Kasumi-1 (cell line): ENCODE measurements at places on chromosomes 11 and 22.

- no peak for DNase-seq
Observed at GRCh38 chr11:112583261-112583893, 322.7 kb upstream of the PLET1 start.

DNA sequence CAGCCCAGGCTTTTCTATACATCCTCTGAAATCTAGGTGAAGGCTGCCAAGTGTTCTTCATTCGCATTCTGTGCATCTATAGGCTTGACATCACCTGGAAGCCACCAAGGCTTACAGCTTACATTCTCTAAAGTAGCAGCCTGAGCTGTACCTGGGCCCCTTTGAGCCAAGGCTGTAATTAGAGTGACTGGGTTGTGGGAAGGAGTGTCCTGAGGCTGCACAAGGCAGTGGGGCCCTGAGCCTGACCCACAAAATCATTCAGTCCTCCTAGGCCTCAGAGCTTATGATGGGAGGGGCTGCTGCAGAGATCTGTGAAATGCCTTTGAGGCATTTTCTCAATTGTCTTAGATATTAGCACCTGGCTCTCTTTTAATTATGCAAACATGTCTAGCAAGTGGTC is 33.0 kb upstream of the RDX start:
- DNase-seq, result no peak

GRCh38 chr11:131908316-131908715 is 537.9 kb downstream of the NTM start:
- no peak for DNase-seq

- peak; percentile 87 for DNase-seq
Observed at GRCh38 chr11:128157423-128158298, 429.7 kb downstream of the ETS1 start.

- DNase-seq, result no peak
Observed at GRCh38 chr11:79466411-79466810, 25.6 kb upstream of the TENM4 start.

- DNase-seq, result no peak
Observed at GRCh38 chr11:14386895-14387480, 28.0 kb upstream of the RRAS2 start.

- no peak for DNase-seq
Observed at GRCh38 chr11:118735203-118735602, 55.8 kb upstream of the TREH start.

DNA sequence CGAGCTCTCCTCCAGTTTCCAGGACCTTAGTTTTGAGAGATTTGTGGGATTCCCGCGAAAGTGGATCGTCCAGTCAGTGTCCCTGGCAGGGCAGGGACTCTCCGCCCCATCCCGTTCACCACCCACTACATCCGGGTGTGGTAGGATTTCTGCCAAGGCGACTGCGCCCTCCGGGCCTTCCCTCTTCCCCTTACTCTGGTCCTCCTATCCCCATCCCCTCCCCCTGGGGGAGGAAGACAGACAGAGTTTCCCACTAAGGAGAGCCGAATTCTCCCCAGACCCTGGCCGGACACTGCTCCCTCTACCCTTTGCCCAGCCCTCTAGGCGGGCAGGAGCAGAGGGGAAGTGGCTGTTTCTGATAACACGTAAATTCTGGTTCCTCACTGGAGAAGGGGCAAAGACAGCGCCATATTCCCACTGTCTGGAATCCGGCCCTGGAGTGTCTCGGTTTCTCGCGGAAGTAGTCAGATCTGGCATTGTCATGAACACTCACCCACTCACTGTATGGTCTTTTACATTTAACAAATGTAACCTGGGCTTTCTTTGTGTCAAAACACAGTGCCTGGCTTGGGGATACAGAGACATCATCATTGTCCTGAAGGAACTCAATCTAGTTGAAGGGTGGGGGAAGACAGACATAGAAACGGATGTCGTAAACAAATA is 1.1 kb upstream of the NECTIN1 start:
- peak; percentile 30 for DNase-seq

DNA sequence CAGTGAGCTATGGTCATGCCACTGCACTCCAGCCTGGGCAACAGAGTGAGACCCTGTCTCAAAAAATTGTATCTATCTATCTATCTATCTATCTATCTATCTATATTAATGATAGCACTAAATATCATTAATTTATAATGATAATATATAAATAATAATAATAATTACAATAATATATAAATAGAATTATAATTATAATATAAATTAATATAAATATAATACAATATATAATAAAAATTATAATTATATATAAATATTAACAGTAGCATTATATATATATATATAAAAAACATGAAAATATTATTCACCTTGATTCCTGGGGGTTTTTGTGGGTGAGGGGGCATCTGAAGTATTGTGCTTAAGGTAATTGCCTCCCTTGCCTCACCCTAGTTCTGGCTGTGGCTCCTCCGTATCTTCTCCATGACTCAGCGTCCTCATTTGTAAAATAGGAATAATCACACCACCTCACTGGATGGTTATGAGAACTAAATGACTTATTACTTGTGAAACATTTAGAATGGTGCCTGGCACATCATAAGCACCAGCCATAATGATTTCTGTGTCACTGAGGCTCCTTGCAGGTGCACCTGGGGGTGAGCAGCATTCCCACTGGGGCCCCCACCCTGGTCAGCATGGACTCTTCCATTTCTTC is 18.8 kb downstream of the RASD2 start:
- no peak for DNase-seq

GRCh38 chr11:44825058-44825785 is 98.5 kb downstream of the TSPAN18 start:
- no peak for DNase-seq

DNA sequence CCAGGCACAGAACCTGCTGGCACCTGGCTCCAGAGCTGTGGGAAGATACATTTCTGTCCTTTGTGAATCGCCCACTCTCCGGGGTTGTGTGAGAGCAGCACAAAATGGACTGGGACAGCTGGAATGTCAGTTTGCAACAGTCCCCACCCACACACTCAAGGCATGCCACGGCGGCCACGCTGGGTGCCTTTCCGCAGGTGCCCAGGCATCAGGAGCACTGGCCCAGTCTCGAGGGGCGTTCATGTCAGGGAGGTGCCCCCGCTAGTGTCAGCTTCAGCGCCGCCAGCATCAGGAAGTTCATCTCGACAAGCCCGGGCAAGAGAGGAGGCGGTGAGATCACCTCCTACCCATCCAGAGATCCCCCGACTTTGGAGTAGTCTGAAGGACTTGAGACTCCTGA is 2.1 kb downstream of the TP53AIP1 start:
- DNase-seq, result no peak

- DNase-seq, result no peak
Observed at GRCh38 chr11:22193348-22194051, 615 bp downstream of the ANO5 start.

GRCh38 chr11:123206791-123207434 is 11.9 kb upstream of the CLMP start:
- DNase-seq, result no peak

GRCh38 chr11:73760135-73760678 is 667 bp downstream of the RAB6A start:
- no peak for DNase-seq

DNA sequence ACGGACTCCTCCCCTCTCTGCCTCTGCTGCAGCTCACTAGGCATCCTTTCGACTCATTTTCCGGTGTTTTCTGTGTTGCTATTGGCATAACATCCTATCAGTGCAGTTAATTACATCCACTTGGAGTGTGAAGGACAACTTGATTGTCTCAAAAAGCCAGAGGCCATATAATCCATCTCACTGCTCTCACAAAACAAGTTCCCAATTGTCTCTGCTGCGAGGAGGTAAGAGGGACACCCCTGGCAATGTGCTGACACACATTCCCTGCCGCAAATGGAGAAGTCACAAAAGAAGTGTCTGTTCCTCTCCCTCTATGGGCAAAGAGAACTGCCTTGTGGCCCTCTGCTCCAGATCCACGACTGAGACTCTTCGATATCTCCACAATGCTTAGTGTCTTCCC is 618.4 kb downstream of the OPCML start:
- DNase-seq, result no peak

- no peak for DNase-seq
Observed at GRCh38 chr11:128929468-128929867, 13.2 kb downstream of the TP53AIP1 start.

DNA sequence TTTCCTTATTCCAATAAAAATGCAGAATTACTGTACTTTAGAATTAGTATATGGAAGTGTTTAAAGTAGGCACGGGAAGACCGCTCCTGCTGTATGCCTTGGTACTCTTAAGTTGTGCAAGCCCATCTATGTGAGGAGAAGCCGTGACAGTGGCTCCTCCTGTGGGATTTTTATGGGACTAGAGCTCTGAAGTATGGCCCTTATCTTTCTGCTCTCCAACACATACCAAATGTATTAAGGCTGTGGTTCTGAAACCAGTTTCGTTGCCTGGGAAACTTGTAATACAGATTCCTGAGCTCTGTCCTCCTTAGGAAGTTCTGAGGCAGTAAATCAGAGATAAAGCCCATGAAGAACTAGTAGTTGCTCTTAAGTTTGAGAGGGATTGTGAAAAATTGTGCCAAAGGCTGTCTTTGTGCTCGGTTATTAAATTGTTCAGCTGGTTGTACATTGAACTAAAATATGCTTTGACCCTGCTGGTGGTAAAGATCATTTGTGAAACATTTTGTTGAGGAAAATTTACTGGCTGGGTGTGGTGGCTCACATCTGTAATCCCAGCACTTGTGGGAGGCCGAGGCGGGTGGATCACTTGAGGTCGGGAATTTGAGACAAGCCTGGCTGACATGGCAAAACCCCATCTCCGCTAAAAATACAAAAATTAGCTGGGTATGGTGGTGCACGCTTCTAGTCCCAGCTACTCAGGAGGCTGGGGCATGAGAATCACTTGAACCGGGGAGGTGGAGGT is 29.3 kb downstream of the RTN3 start:
- no peak for DNase-seq

DNA sequence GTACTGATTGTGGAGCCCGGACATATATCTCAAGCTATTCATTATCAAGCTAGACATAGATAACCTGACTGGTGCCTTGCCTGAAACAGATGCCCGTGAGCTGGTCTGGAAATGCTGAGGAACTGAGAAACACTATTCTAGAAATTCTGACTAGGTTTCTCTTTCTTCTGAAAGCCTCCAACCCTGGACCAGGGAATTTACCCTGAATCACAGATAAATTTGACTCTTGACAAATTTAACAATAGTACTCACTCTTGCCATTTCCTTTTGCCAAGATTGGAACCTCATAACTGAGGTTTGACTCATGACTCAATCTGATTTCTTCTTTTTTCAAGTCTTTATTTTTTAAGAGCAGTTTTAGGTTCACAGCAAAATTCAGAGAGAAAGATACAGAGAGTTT is 189.6 kb upstream of the SYN3 start:
- DNase-seq, result no peak

DNA sequence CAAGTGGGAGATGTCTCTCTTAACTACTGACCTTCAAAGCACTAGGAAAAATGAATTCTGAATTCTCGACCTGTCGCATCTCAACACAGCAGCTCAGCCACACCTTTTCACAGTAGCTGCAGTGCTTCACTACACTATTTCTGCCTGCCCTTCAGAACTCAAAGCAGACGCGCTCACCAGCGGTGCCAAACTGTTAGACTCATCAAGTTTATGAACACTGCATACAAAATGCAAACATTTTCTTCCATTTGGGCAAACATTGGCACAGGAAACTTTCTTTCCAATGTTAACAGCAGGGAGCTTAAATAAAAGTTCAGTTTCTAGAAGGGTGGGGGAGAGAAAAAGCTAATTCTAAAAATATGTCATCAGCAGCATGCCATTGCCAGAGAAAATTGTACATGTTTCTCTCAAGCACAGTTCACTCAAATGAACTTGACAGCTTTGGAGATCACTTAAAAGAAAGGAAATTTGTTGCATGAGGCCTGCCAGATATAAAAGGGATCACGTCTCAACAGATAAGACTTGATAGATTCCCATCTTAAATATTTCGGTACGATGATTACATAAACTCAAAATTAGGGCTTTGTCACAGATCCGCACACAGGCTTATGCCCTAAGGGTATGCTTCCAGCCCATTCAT is 82.7 kb downstream of the CADM1 start:
- no peak for DNase-seq

- DNase-seq, result no peak
Observed at GRCh38 chr11:36109850-36110606, 166.2 kb downstream of the LDLRAD3 start.

DNA sequence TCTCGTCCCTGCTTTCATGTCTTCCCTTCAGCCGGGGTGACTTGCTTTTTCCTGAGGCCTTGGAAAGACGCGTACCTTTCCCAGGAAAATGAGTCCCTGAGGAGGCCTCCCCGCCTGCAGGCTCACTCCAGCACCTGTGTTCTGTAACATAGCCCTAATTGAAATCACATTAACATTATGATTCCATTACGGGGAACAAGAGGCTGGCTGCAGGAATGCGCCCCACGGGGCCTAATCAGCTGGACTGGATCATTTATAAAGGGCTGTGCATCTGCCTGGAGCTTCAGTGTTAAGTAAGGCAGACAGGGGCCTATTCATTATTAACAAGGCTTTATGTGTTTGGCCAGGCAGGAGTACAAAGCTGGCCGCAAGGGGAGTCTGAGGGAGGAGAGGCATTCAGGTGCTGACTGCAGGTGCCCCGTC is 41.9 kb upstream of the TSPAN18 start:
- no peak for DNase-seq

DNA sequence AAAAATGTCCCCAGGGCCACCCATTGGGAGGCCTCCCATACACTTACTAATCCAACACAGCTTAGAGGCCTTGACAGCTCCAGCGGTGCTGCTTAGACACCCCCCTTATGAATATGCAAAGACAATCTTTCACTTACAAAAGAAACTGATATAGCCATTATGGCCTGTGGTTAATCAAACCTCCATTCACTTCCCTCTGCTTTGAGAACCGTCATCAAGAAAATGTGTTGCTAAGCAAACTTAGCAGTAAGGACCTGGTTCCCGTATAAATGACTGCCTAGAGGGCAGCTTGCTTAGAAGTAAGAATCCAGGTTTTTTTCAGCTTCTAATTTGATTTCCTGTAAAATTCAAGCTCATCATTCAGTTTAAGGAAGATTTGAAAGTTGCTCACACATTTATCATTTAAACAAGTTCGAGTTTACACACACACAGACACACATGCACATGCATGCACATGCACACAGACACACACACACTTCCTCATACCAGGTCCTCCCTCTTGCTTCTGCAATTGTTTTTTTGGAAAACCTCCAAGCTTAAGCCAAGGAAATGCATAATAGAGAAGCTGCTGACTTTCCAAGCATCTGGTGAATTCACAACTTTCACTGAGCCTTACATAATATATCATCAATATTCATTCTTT is 137.7 kb upstream of the BLID start:
- DNase-seq, result peak; percentile 75

DNA sequence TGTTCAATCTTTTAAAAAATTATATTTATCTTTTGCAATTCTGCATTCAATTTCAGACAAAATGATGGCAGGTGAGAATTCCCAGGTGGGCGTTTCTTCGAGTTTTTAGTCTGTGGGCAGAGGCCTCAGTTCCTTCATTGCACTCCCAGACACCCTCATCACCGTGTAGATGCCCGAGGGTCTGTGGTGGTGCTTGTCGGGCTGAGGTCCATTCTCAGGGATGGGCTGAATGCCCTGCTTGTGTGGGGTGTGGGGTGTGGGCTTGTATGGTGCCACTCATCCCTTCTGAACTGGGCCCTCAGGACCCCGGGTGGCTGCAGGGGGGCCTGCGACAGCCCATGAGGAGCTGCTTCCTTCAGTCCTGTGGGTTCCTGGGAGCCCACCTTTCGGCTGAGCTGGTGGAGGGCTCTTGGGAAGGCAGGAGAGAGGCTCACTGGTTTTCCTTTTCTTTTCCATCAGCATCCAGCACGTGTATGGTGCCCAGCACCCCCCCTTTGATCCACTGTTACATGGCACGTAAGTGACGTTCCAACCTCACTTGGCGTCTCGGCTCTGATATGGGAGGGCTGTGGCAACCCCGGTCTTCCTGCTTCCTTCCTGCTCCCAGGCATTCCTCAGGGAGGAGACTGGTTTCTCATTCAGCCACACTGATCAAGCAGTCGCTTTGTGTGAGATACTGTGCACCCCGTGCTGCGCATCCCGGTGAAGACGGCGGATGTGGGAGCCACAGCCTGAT is 29.8 kb downstream of the TBC1D22A start:
- DNase-seq, result no peak
